ENCODE measurements at places on chromosomes 6 and 20.

GRCh38 chr6:43267619-43268354 is 24.5 kb downstream of the TTBK1 start:
- DNase-seq: no peak

GRCh38 chr6:130781557-130781956 is 45.6 kb upstream of the SMLR1 start:
- DNase-seq: no peak

DNA sequence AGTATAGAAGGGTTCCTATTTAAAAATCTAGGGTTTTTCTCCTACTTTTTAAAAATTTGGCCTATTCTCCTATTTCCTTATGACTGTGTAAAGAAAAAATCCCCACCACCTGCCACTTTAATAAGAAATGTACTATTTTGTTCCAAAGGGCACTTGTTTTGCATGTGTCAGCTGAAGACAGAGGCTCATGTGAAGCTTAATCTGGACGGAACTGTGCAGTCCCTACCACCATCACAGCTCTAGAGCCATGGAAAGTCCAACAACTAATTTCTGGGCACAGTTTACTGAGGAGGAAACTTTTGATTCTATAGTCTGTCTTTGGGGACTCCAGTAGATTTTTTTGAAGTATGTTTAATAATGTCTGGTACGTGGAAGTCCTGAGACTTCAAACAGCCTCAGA is 60.0 kb upstream of the AHI1 start:
- no peak for DNase-seq

DNA sequence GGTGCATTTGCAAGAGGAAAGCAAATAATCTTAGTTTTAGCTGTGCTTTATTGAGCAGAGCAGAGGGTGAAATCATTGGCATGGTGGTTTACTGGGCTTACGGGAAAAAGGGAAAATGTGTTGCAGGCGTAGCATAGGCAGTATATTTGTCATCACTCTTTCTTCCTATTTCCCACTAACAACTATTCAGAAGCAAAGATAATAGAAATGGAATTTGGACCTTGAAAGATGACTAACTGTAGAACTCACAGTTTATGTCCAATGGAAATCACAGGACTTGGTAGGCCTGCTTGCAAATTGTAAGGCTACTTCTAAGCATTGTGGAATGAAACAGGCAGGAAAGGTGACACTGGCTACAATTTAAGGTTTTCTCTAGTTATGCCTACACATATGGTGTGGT is 611.9 kb upstream of the MAN1A1 start:
- no peak for DNase-seq

GRCh38 chr6:11822346-11822745 is 43.7 kb upstream of the ADTRP start:
- no peak for DNase-seq

DNA sequence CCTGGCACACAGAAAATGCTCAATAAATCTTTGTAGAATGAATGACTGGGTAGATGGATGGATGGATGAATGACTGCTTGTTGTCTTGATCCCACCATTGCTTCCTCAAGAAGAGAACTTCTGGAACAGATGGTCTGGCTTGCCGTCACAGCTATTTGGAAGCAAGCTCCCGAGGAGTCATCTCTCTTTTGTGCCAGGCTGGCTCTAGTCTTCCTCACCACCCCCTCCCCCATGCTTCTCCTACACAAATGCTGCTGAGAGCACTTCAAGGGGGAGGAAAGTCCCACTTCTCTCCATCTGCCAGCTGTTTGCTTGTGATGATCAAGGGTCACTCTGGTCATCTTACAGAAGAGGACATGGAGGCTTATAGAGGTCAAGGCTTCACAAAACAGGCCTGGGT is 11.6 kb upstream of the KCNG1 start:
- DNase-seq: no peak

GRCh38 chr6:147361311-147361981 is 147.0 kb upstream of the SAMD5 start:
- no peak for DNase-seq

- DNase-seq: no peak
These were observed 32.7 kb downstream of the TLDC2 start for GRCh38 chr20:36908603-36909002.

DNA sequence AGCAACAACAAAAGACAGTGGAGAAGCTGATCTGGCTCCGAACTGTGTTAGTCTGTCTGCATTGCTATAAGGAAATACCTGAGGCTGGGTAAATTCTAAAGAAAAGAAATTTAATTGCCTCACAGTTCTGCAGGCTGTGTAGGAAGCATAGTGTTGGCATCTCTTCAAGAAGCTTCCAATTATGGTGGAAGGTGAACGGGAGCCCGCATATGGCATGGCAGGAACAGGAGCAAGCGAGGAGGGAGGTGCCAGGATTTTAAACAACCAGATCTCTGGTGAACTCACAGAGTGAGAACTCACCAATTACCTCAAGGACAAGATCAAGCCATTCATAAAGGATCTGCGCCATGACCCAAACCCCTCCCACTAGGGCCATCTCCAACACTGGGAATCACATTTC is 293.5 kb downstream of the SMOC2 start:
- DNase-seq: no peak

DNA sequence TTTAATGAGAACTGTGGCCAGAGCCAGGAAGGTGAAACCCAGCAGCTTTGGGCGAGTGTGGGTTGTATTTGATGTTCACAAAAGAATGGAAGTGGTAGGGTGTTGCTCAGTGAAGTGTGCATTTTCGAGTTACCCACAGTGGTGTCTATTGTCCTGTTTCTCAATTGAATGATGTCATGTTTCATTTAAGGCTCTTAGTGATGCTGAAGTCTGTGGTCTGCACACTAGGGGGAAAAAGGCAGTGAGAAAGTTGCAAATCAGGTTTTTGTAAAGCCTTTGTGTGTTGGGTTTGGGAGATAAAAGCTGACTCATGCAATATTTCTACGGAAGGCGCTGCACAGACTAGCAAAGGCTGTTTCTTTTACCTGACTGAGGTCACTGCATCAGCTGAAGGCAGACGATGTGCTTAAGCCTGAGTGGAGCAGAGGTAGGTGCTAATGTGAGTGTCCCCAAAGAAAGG is 121.1 kb downstream of the PLEKHG1 start:
- no peak for DNase-seq

DNA sequence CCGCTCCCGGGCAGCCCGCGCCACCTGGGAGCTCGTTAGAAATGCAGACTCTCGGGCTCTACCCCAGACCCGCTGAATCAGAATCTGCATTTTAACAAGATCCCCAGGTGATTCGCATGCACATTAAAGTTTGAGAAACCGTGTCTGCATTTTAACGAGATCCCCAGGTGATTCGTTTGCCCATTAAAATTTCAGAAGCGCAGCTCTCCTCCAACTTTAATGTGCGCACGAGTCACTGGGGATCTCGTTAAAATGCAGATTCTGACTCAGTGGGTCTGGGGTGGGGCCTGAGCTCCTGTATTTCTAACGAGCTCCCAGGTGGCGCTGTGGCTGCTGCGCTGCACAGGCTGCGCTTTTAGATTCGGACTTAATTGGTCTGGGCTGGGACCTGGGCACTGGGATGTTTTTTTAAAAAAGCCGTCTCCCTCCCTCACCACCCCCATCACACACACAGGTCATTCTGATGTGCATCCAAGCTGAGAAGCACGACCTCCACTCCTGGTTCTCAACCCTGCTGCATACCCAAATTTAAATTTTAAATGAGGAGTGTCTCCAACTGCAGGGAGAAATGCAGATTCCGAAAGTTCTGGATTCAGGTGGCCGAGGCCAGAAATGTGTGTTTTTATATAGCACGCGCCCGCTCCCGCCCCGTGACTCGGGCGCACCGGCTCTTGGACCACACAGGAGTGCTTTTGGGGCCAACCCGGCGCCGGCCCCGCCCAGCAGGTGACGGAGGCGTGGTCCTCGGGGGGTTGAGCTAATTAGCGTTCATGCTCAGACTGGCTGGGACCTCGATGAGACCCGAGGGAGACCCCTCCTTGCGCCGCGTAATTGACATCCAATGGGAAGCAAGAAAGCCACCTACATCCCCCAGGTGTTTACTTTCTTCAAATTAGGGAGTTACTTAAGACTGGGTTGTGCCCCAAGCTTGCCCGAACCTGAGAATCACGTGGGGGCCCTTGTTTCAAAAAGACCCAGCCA is 85.8 kb downstream of the ZFP64 start:
- DNase-seq: no peak

- peak; percentile 61 for DNase-seq
These were observed 83.5 kb downstream of the ZMYND8 start for GRCh38 chr20:47272893-47273590.

DNA sequence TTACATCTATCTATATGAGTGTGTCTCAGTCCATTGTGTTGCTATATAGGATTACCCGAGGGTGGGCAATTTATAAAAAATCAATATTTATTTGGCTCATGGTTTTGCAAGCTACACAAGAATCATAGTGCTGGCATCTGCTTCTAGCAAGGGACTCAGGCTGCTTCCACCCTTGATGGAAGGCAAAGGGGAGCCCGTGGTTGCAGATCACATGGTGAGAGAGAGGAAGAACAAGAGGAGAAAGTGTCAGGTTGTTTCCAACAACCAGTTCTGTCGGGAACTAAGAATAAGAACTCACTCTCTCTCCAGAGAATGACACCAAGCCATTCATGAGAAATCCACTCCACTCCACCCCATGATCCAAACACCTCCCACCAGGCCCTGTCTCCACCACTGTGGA is 48.2 kb upstream of the TENT5A start:
- no peak for DNase-seq

GRCh38 chr6:149261364-149262040 is 56.0 kb upstream of the TAB2 start:
- no peak for DNase-seq

- DNase-seq: peak; percentile 2
These were observed 1.3 kb downstream of the RNF146 start for GRCh38 chr6:127267646-127268625.

DNA sequence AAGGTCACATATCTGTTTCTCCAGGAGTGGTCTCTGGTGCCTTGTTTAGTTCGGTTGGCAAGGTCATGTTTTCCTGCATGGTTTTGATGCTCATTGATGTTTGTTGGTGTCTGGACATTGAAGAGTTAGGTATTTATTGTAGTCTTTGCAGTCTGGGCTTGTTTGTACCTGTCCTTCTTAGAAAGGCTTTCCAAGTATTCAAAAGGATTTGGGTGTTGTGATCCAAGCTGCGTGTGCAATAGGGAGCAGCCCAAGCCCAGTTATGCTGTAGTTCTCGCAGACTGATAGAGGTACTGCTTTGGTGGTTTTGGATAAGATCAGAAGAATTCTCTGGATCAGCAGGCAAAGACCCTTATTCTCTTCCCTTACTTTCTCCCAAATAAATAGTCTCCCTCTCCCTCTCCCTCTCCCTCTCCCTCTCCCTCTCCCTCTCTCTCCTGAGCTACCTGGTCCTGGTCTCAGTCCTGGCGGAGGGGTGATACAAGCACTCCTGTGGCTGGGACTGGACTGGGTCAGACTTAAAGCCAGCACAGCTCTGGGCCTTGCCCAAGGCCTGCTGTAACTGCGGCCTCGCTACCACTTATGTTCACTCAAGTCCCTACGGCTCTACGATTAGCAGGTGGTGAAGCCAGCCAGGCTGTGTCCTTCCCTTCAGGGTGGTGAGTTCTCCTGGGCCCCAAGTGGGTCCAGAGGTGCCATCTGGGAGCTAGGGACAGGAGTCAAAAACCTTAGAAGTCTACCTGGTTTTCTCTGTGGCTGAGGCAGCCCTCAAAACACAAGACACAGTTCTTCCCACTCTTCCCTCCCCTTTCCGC is 27.3 kb upstream of the GRM4 start:
- DNase-seq: no peak

DNA sequence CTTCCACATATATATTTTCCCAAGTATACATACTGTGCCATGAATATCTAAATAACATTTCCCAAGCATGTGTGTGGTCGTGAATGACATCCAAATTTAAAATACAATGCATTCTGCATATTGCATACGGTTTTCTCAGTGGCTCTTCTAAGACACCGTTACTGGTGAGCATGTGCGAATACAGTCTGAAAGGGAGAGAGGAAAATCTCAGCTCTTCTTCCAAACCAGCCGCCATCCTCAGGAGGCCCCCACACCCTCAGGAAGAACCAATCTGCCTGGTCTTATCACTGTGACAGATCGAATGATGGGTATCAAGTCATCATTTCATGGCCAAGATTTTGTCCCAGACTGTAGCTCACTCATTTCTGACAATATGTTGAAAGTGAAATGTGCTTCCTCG is 50.7 kb downstream of the ADAT2 start:
- no peak for DNase-seq

DNA sequence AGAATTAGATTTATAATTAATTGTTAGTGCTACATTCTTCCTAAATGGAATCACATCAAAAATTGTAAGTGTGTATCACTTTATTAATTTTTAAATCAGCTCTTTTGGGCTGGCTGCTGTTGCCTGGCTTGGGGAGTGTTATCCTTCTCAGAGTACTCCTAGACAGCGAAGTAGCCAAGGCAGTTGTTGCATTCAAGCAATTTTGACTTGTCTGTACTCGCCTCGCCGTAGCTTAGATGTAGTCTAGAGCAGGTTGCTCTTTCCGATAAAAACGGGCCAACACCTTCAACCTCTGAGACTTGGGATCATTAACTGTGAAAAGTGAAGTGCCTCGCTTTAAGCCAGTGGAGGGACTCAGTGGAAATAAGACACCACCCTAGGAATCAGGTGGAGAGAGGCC is 151.3 kb downstream of the FARS2 start:
- DNase-seq: no peak

GRCh38 chr6:14035071-14035847 is 82.3 kb upstream of the CD83 start:
- DNase-seq: no peak

DNA sequence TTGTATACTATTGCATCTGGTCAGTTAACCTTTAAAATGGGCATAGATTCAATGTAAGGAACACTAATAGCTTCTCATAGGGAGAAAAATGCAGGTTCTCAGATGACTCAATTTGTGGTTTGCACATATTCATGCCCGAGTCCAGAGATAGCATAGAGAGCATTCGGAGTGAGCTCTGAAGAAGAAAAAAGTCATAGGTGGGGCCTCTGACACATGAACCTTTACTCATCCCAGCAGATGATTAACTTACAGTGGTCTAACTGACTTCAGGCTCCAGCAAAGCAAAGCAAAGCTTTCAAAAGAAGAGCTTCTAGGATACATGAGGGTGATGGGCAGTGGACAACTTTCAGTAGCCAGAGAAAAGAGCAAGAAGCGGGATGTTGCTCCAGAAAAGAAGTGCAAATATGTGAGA is 55.3 kb upstream of the BTN3A2 start:
- DNase-seq: no peak
